ENCODE measurements at places on chromosomes 5 and 9.

GRCh38 chr9:87878989-87879511 is 3.6 kb upstream of the SPATA31E1 start:
- no peak for DNase-seq

- DNase-seq: no peak
Observed at GRCh38 chr9:94101162-94101853, 17.0 kb downstream of the PTPDC1 start.

DNA sequence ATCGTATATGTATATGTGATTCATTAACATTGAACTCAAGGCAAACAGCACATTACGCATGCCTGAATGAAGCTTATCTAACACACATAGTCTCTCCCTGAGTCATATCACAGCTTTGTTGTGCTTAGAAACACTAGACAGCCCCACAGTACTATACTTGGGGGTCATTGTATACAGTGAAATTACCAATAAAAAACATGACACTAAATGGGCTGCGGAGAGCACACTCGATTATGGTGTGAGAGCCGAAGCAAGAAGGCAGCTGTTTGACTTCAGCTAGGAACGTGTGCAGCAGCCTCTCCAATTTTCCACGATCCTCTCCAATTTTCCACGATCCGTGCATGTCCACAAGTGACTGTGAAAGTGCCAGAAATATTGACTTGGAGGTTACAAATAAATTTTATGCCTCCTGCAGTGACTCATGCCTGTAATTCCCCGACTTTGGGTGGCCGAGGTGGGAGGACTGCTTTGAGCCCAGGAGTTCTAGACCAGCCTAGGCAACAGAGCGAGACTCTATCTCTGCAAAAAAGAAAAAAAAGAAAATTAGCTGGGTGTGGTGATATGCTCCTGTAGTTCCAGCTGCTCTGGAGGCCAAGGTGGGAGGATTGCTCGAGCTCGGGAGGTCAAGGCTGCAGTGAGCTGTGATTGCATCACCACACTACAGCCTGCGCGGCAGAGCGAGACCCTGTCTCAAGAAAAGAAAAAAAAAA is 102.4 kb downstream of the DAPK1 start:
- no peak for DNase-seq

- no peak for DNase-seq
Observed at GRCh38 chr9:123073441-123073840, 40.0 kb downstream of the GPR21 start.

DNA sequence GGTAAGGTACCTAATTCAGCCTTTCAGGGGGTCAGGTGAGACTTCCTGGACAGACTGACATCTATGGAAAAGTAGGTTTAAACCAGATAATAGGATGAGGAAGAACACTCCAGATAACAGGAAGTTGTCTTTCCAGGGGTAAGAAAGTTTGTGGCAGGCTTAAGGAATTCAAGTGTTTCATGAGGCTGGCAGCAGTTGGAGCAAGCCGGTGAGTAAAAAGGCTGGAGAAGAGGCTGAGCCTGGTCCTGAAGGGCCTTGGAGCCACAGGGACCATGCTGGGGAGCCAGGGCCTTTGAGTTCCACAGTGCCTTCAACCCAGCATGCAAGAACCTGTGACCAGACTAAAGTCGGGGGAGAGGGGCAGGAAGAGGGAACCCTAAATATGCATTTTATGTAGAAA is 353.4 kb downstream of the SPOCK1 start:
- DNase-seq: no peak

- DNase-seq: no peak
Observed at GRCh38 chr5:128876569-128877382, 88.5 kb upstream of the SLC27A6 start.

- no peak for DNase-seq
Observed at GRCh38 chr9:133579601-133580418, 29.4 kb downstream of the FAM163B start.

DNA sequence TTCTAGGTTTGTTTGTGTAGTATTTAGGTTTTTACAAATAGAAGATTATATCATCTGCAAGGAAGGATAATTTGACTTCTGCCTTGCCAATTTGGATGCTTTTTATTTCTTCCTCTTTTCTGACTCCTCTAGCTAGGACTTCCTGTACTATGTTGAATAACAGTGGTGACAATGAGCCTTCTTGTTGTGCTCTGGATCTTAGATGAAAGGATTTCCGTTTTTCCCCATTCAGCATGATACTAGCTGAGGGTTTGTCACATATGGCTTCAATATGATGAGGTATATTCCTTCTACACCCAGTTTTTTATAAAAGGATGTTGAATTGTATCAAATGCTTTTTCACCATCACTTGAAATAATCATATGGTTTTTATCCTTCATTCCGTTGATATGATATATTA is 101.4 kb downstream of the FBXO4 start:
- no peak for DNase-seq

- no peak for DNase-seq
Observed at GRCh38 chr9:133963166-133963565, 29.0 kb downstream of the VAV2 start.

DNA sequence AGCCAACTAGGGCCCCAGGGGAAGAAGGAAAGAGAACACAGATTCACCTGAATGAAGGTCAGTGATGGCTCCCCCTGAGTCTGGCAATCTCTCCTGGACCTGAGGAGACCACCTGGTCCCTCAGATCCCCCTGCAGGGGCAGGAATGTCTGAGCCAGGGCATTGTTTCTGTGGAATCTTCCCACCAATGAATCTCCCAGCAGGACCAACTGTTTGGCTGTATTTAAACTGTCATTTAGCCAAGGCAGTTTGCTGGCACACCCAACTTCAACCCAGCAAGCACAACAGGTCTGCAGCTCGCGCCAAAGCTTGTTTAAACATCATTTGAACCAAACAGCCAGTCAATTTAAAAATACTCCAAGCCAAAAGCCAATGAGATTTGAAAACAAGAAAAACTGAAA is 92.6 kb downstream of the SH3TC2 start:
- DNase-seq: no peak

GRCh38 chr5:58770136-58770535 is 187.3 kb downstream of the RAB3C start:
- no peak for DNase-seq

DNA sequence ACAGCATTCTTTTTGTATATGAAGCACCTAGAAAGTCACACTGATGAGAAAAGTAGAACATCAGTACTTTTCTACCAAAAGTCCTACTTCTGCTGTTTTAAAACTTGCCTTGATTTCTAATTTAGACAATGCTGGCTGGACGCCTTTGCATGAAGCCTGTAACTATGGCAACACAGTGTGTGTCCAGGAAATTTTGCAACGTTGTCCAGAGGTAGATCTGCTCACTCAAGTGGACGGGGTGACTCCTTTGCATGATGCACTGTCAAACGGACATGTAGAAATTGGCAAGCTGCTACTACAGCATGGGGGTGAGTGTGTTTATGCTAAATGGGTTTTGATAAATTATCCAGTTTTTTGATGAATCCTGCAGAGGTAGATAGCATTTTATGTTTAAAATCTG is 73.5 kb downstream of the SLF1 start:
- DNase-seq: no peak

GRCh38 chr5:126686451-126687126 is 85.8 kb downstream of the PHAX start:
- DNase-seq: no peak

DNA sequence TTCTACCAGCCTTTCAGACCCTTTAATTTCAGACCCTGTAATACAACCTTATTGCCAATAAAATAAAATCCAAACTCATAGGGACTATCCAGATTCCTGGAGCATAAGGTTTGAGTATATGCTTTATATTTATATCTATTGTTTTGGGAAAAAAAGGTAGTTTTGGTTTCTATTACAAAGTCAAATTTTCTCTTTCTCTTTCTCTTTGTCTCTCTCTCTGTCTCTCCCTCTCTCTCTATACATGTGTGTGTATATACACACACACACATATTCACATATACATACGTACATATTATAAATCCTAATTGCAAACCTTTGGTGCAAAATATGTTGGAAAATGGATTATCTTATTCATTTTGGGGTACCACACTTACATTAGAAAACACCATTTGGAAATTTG is 39.0 kb downstream of the TMEM232 start:
- DNase-seq: no peak

GRCh38 chr9:89743573-89744254 is 138.9 kb downstream of the GADD45G start:
- no peak for DNase-seq

DNA sequence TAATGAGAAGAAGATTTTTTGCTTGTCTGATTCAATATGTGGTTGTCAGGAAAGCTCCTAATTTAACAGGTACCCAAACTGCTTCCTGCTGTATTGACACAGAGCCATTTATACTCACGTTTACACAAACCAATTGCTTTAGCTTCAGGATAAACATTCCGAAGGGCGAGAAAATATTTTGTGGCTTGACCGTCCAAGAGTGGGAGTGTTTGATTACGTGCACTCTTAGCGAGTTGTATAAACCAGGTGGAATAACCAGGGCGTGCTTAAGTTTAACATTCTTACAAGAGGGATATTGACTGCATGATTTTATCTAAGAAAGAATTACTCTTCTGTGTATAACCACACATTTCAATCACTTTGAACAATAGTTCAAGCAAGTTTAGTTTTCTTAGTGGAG is 278.7 kb upstream of the TYRP1 start:
- DNase-seq: no peak

DNA sequence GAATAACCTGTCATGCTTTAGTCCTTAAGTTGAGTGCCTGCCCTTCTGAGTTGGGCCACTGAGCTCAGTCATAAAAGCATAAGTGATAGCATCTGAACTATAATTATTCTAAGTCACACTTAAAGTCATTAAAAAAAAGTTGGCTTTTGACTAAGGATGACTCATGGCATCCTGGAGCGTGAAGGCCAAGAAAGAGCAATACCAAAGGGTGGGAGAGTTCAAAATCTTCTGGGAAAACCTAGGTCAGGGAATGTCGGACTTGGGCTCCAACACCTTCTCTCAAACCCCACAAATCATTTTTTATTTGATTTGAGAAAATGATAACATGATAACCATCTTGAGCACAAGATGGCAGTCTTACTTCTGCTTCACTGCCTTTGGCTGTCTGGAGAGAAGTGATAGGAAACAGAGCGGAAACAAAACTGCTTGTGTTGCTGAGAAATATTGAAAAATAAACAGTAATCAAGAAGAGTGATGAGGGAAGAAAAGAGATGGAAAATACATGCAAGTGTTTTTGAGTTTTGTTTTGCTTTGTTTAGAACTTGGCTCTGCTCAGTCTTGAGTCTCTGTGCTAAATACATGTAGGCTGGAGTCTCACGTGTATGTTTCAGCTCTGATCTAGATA is 16.9 kb upstream of the NTRK2 start:
- DNase-seq: no peak

GRCh38 chr9:32431940-32432555 is 47.6 kb downstream of the ACO1 start:
- no peak for DNase-seq

DNA sequence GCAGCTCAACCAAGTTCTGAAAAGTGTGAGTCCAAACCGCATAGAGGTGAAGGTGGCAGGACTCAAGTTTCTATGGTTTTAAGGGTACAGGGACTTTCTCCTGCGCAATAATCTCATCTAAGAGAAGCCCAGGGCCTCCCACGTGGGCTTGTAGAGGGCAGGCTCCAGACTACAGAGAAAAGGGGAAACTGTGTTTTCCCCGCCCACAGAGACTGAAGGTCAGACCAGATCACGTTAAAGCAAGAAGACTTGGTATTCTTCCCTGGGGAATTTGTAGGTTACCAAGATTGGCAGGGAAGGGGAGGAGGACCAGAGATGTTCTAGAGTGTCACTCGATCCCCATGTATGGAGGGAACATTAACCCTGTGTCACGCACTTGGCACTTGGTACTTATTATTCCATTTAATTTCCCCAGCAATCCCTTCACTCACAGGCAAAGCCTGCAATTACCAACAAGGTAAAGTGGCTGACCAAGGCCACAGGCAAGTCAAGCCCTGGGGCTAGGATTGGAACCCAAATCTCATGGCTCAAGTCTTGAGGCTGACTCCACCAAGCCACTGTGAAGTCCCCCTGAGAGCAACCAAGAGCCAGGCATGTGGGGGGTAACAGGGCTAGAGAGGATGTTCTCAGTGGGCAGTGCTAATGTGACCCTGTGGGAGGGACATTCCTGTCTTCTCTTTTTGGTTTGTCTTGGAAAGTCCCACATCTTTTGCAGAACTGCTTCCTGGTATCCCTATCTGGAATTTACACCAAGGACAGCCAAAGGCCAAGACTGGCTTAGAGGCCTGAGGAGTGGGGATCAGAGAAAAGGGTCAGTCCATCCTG is 18.3 kb upstream of the NEK6 start:
- no peak for DNase-seq
